ENCODE measurements at places on chromosomes 7 and 10.

- DNase-seq: no peak
Observed at GRCh38 chr10:110074298-110074697, 66.5 kb downstream of the ADD3 start.

- no peak for DNase-seq
Observed at GRCh38 chr7:40676221-40676620, 541.4 kb downstream of the SUGCT start.

DNA sequence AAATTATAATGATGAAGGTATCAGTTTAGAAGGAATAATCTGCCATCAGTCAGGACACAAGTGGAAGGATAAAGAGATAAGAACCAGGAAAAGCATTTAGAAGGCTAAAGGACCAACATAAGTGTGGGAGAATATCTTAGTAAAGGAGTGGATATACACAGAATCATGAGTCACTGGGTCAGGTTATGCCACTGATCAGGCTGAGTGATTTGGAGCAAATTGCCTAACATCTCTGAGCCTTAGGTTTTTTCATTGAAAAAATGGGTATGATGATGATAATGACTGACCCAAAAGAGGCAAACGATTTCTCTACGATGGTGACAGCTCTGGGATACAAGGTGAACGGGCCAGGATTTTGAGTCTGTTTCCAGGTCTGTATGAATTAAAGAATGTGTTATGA lies 2.8 kb upstream of the CUL1 start:
- no peak for DNase-seq

DNA sequence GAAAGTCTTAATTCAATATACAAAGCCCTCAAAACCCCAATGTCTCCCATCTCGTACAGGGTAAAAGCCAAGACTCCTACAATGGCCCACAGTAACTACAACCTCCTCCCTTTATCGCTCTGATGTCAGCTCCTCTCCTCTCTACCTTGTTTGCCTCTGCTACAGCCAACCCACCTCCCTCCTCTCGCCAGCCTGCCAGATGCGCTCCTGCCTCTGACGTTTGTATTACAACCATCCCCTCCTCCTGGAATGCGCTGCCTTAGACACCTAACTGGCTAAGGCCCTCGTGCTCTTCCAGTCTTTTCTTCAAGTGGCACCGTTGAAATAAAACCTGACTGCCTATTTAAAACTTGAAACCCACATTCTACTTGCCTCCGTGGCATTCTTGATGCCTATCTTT lies 115.3 kb upstream of the MYO3A start:
- no peak for DNase-seq

DNA sequence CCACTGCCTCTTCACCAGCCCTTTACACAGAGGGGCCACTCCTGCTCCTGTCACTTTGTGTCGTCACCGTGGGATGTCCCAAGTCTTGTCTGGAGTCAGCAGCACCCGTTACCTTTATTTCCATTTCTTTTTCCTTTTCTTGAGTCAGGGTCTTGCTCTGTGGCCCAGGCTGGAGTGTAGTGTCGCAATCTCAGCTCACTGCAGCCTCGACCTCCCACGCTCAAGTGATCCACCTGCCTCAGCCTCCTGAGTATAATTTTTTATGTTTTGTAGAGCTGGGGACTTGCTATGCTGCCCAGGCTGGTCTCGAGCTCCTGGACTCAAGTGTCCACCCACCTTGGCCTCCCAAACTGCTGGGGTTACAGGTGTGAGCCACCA lies 28.6 kb upstream of the ADGRA1 start:
- no peak for DNase-seq

- DNase-seq: no peak
Observed at GRCh38 chr10:56831681-56832080, 470.6 kb upstream of the ZWINT start.

DNA sequence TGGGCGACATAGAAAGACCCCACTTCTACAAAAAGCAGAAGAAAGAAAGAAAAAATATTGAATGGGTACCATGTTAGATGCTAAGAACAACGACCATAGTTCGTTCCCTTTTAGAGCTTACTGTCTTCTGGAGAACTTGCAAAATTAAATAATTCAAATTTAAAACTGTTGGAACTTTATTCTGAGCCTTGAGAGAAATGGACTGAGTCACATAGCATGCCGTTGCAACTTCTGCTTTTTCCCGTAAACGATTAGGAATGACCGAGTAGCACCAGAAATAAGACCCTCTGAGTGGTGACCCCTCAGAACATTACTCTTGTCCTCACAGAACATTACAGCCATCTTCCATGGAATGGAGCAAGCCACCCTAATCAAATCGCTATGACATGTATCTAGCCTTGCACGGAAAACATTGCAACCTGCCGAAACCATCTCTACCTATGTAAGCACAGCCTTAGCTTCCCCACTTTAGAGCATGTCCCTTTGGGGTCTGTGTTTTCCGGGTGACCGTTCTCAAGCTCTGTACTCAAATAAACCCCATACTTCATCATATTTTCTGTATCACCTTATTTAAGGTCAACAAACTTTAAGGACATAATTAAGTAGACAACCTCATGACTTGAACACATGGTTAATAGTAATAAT lies 179.1 kb downstream of the PRKCQ start:
- no peak for DNase-seq

GRCh38 chr10:25707976-25708671 lies 225.9 kb upstream of the MYO3A start:
- DNase-seq: no peak

- DNase-seq: no peak
Observed at GRCh38 chr10:26463986-26464385, 25.8 kb downstream of the APBB1IP start.

GRCh38 chr7:107982042-107982840 lies 20.7 kb downstream of the LAMB1 start:
- no peak for DNase-seq

GRCh38 chr7:95684037-95684436 lies 87.7 kb upstream of the PDK4 start:
- DNase-seq: no peak

DNA sequence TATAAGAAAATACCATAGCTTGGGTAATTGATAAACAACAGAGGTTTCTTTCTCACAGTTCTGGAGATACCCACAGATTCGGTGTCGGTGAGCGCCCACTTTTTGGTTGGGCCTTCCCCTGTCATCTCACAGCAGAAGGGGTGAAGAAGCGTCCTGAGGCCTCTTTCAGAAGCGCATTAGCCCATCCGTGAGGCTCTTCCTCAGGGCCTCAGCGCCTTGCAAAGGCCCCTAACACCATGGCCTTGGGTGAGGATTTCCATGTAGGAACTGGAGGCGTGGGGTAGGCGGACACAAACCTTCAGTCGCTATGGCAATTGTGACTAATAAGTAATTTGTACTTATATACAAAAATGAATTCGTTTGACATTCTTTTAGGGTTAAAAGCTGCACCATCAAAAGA lies 316.0 kb downstream of the PTPRN2 start:
- DNase-seq: no peak

GRCh38 chr7:118502235-118502634 lies 277.7 kb downstream of the ANKRD7 start:
- no peak for DNase-seq

GRCh38 chr7:149285603-149286002 lies 23.6 kb downstream of the ZNF783 start:
- no peak for DNase-seq

DNA sequence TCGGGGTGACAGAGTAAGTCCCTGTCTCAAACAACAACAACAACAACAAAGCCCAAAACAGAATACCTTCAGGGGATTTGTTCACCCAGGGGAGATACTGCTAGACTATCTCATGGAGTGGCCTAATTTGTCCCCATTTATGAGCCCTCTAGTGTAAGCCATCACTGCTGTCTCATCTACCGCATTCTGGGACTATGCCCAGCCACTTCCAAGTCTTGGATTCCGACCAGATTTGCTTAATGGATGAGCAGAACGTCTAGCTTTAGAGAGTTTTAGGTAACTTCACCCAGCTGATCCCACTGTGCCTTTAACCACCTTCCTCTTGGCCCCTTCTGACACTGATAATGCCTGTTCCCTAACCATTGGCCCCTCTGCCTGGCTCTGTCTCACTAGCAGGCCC lies 47.1 kb downstream of the PAPSS2 start:
- DNase-seq: no peak

GRCh38 chr10:58028597-58029366 lies 238.9 kb downstream of the IPMK start:
- DNase-seq: no peak

- no peak for DNase-seq
Observed at GRCh38 chr10:60123172-60123571, 216.8 kb upstream of the CCDC6 start.

DNA sequence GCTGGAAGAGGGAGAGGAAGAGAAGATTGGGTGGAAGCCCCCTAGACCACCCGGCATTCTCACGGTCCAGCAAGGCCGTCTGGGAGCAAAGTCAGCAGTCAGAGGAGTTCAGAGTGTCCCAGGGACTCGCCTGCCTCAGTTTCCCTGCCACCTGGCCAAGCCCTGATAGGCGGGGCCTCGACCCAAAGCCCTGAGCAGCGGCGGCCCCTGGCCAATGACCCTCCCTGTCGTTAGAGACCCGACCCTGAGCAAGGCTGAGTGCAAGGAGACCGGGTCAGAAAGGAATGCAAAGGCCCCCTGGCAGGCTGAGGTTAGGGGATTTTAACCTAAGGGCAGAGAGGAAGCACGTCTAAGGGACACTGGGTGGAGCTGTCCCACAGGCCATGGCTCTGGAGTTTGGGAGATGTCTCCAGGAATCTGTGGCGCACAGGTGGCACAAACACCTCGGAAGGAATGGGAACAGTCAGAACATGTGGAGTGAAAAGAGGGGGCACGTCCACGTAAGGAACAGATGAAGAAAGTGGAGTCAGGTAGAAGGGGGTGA lies 196.8 kb upstream of the PDE1C start:
- no peak for DNase-seq

DNA sequence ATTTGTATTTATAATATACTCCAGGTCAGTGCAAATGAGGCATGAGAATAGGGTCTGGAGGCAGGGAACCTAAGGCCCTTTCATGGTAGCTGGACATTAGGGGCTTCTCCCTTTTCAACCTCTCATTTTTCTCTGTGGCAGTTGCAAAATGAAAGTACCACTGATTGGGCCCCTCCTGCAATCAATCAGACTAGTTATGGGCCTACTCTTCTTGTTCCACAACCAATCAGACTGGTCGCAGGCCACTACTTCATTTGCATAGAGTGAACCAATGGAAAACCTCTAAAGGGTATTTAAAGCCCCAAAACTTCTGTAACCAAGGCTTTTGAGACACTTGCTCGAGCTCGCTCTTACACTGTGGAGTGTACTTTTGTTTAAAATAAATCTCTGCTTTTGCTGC lies 10.0 kb upstream of the PRPS1L1 start:
- DNase-seq: no peak

DNA sequence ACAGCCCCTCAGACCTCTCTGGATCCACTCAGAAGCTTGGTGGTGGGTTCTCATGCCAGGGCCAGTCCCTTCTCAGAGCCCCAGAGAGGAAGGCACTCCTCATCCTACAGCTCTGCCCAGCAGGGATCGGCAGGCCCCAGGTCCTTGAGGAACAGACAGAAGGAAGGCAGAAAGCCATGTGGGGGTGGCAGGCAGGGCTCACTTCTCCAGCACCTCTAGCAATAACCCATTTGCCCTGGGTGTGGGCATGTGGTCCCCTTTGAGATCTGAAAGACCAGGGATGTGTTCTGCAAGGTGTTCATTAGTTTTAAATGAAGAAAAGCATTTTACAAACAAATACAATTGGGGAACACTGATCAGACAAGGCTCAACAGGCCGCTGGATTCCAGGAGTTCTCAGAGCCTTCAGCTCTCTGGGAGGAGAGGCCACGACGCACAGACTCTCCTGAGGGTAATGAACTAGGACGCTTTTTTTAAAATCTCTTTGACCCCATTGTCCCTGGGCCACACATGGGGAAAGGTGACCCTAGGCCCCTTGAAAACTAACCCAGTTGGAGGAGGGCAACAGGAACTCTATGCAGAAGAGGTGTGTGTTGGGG lies 40.6 kb downstream of the LDB3 start:
- DNase-seq: no peak

DNA sequence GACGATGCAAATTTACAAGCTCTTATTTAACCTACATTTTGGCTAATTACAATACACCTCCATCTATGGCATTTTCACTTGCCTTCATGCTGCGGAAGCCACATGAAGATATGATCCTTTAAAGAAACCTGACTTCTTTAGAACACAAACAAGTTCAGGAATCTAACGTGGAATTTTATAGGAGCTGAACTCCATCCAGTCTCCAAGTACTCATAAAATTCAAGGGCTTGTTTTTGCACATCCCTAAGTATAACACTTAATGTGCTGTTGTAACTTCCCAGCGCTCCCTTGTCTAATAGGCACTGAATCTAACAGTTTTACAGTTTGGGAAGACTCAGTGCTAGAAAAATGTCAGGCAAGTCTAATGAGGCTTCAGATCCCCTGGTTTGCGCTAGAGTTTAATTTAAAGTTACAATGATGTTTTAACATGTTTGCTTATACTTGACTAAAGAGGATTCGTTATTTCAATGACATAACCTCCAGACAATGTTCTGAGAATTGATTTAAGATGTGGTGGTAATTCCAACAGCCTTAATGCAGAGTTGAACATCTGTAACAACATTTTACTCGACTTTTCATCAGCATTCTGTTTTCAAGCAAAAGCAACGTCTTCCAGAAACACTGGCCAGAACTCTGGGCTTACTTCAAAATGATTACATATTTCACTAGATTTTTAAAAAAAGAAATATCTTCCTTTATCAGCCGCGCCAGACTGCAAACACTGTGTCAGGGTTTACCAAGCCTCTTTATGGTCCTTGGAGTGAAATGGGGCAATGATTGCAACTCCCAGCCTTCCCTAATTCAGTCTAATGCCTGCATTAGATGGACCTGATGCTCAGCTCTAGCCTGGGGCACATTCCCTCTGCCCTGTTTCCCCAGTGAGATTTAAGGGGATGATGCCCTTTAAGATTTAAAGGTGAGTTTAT lies 664.3 kb downstream of the KCNMA1 start:
- no peak for DNase-seq

GRCh38 chr7:91503934-91504555 lies 239.8 kb downstream of the FZD1 start:
- DNase-seq: no peak

- DNase-seq: no peak
Observed at GRCh38 chr7:44217852-44218402, 17.1 kb downstream of the YKT6 start.

DNA sequence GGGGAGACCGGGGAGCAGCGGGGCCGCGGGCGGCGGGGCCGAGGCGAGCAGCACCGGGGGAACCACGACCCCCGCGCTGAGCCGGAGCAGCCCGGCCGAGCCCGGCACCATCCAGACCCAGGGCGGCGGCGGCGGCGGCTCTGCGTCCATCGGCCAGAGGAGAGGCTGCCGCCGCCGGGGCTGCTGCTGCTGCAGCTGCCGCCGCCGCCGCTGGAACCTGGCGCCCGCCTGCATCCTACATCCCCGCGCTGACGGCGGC lies 190 bp downstream of the TCERG1L start:
- no peak for DNase-seq
